NAMALWA (cell line): ENCODE measurements at places on chromosomes 13 and 19.

- DNase-seq: no peak
These were observed 10.6 kb upstream of the PTOV1 start for GRCh38 chr19:49840321-49840720.

- DNase-seq: no peak
These were observed 24.9 kb downstream of the RCBTB2 start for GRCh38 chr13:48508011-48508410.

DNA sequence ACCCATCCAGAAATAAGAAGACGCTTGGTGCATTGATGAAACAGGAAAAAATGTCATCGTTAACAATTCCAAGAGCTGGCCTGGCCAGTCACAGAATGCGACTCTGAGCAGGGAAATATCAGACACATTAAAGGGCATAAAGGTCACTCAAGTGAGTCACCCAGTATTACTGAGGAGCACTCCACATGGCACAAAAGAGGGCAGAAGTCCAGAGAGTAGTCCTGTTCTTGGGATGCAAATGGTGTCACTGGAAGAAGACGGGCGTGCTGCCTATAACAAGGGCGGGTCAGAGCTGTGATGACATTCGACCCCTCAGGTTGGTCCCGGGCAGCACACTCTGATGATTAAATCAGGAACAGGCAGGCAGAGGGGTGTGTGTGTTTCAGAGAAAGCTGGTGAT, 720.3 kb downstream of the UQCRFS1 start:
- no peak for DNase-seq

DNA sequence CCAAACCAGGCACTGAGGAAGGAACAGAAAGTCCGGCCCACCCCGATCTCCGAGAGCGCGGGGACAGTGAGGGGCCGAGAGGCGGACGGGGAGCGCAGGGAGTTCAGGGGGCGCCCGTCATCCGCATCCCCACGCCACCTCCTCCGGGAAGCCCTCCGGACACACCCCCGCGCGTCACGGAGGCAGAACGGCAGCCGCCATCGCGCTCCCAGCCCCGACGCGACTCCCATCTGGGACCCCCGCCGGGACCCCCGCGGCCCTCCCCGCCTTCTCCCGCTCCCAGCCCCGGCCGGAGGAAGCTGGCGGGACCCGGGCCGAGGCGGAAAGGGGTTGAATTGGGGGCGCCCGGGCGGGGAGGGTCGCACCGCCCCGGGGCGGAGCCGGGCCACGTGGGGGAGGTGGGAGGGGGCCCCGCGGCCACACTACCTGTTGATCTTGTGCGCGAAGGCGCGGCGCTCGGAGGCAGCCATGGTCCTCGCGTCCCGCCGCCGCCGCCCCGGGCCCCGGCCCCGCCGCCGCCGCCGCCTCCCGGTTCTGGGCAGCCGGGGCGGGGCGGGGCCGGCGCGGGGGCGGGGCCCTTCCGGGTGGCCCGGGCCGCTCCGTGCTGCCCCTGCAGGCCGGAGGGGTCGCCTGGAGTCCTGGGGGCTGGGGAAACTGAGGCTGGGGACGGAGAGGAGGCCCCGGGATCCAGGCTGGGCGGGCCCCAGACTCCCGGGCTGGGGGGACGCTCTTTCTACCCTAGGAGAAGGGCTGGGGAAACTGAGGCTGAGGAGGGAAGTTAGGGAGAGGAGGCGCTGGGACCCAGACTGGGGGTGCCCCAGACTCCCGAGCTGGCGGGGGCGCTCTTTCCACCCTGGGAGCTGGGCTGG, at the start of gene DOCK6:
Gene DOCK6 (minus strand): TSS at position 554 of the 869 bp plus-strand sequence. CDS start 84 bp downstream, at position 470.
- peak; percentile 49 for DNase-seq

DNA sequence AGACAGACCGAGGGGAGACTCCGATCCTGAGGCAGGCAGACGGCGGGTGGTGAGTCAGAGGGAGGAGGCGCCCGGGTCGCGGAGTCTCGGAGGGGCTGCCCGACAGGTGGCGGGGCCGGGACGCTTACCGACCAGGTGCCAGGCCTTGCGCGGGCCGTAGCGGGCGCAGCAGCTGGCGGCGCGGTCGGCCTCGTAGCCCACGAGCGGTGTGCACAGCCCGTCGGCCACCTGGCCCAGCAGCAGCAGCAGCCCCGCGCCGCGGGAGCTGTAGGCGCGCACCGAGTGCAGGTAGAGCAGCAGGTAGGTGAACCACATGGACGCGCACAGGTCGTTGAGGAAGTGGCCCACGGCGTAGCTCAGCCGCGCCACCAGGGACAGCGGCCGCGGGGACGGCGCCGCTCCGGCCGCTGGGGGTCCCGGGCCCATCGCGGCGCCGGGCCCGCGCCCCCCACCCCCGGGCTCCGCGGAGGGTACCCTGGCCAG, 367 bp downstream of the MFSD12 start:
- peak; percentile 75 for DNase-seq

- peak; percentile 91 for DNase-seq
These were observed 3.8 kb downstream of the HSPBP1 start for GRCh38 chr19:55275851-55276719.

DNA sequence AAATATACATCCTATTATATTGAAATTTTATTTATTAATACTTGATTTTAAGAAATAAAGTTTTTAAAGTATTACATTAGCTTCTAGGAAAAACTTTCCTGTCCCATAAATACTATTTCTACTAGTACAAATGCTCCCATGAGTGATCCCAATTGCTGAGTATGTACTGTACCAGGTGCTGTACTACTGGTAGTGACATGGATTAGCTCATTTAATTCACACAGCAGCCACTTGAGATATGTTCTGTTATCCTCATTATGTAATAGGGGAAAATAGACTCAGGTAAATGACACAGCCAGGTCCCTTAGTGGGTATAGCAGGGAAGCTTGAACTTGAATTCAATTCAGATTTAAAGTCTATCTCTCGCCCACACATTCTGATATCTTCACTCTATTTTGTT, 363.1 kb downstream of the FGF14 start:
- no peak for DNase-seq

DNA sequence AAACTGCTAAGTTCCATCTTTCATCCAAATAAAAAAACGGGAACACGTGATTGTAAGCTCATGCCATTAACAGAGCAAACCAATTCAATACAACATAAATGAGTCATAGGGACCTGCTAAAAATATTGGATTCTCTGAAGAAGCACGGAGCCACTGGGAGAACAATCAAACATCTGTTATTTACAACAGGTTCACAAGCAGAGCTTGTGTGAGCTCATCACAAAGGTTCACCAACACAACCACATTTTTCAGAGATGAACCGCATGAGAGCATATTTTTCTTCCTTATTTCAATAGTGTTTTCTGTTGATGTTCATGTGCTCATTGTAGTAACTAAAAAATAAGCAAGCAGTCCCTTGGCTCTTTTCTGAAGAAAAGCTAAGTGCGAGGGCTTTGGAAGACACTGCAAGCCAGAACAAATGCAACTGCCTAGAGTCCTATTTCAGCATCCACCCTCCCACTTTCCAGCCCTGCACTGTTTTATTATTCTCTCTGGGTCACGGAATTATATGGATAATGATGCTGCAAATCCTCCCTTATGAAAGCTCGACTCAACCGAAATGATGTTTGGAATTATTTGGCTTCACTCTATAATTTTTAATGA, 545.8 kb downstream of the LIG4 start:
- DNase-seq: no peak

DNA sequence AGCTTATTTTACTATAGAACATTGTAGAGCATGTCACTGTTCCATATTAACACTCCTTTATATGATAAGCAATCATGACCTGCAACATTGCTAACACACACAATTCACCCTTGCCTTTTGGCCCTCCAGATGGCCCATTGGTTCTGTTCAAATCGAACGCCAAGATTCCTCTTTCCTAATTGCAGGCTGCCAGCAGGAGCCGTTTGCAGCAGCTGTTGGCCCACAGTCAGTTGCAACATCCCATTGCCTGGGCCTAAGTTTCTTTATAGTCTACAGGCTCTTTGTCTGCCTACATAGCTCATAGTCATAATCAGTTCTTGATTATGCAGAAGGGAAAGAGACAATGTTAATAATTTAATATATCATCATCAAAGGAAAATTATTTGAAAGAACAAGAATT, 37.6 kb downstream of the KCTD12 start:
- DNase-seq: no peak

DNA sequence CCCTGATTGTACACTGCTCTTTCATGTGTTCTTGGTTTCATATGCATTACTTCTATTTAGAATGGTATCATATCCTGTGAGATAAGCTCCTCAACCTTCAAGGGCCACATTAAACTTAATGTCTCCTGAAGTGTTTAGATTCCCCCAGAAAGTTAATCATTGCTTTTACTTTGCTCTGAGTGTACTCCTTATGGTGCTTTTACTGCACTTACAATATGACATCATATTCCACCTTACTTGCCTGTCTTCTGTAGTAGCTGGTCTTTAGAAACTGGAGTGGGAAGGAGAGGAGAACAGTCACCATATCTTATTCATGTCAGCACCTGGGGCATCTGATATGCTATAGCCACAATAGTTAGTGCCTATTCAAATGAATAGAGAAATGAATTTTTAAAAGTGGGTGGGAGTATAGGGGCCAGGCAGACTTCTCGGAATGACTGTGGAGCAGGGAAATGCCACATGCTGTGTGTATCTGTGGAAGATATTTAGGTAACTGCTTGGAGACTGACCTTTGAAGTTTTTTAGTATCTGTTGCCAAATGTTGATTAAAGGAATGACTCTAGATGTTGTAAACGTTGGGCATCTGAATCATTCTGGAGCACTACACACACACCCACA, 40.2 kb downstream of the SLAIN1 start:
- DNase-seq: no peak

- DNase-seq: peak; percentile 46
These were observed 178.2 kb downstream of the B3GLCT start for GRCh38 chr13:31377946-31378345.

- DNase-seq: no peak
These were observed 16.1 kb upstream of the ZNF274 start for GRCh38 chr19:58166708-58167280.

GRCh38 chr13:111275382-111275781, 45.1 kb upstream of the TEX29 start:
- no peak for DNase-seq

GRCh38 chr19:4064149-4064495, 2.6 kb downstream of the ZBTB7A start:
- DNase-seq: no peak

- no peak for DNase-seq
These were observed 116.6 kb upstream of the KLF12 start for GRCh38 chr13:74250738-74251190.

DNA sequence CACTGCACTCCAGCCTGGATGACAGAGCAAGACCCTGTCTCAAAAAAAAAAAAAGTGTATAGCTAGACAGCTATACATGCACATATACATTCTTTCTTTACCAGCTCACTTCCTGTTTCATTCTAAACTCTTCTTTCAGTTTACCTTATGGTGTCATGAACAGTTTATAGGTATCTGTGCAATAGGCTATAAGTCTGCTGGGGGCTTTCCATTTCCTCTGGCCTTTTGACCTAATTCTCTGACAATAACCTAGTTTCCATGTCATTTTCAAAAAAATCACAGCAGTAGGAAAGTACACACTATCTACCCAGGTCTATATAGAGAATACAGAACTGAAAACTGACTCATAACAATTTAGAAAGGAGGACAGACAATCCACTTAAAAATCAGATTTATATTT, 24.4 kb upstream of the URAD start:
- peak; percentile 31 for DNase-seq

DNA sequence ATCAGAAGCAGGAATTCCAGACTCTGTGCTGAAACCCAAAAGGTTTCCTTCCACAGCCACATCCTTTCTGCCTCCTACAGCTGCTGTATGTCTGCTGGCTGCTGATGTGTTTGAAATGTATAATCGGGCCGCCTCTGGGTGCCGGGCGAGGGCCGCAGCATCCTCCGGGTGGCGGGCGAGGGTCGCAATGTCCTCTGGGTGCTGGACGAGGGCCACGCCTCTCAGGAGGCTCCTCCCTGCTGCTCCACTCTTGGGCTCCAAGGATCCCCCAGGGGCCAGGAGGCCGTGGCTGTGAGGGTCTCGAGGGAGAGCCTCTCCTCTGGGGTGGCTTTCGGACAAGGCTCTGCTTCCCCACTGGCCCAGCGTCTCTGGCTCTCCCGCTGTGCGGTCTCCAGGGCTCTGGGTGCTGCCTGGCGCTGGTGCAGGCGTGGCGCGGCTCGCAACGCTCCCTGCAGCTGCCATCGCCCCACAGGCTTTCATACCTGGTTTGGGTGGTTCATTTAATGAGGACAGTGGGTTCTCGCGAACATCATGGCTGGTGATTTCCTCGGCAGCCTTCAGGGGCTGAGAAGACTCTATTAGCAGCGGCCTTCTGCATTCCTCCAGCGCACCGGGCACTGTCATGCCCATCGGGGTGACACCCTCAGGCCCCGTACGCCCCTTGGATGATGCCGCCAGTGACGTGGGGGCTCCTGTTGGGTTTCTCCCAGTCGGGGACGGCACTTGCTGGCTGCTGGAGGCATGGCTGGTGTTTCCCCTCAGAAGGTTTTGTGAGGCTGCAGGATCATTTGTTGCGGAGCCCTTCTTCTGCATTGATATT, 41.8 kb upstream of the GRTP1 start:
- DNase-seq: no peak

- DNase-seq: no peak
These were observed 466.3 kb downstream of the COG6 start for GRCh38 chr13:40121722-40122121.

DNA sequence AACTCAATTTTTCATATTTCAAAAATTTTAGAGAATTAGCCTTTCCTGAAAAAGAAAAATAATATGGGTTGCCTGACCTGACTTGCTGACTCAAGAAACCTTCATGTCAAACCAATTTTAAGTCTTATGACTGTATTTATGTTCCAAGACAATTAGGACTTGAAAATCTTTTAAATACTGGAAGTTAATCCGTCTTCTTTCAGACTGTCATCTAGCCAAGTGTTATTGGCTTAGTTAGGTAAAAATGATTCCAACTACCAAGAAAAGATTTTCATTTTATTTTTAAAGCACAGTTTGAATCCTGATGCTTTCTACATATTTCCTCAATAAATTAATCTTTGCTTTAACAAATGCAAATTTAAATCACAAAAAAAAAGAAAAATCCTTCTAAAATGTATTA, 337.6 kb downstream of the SLITRK6 start:
- no peak for DNase-seq

DNA sequence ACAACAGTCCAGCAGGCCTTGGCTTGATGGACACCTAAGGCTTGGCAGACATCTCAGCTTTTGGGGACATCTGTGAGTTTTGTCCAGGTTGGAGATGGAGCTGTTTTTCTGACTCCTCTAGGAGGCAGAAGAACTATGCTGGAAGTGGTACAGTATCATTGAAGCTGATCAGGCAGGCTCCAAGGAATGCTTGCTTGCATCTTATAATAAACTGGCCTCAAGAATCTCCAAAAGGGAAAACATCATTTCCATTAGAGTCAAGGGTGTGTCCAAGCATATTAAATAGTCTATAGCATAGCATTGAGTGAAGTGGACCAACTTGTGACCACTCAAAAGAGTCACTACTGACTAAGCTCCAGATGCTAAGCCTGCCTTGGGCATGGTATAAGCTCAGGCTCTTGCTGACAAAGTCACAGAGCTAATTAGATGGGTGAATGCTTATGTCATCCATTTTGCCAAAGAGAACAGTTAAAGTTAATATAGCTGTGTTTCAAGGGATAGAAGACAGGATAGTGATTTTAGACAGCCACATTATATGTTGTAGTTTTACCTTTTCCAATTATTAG, 216.0 kb downstream of the DNAJC15 start:
- no peak for DNase-seq
